Uterus (tissue), 4 donors: ENCODE measurements at places on chromosomes 1 and 21. TPM values are rescaled to one million over a fixed set of nuclear protein-coding genes. Genes with fewer than 3 reads are reported as not detected.

DNA sequence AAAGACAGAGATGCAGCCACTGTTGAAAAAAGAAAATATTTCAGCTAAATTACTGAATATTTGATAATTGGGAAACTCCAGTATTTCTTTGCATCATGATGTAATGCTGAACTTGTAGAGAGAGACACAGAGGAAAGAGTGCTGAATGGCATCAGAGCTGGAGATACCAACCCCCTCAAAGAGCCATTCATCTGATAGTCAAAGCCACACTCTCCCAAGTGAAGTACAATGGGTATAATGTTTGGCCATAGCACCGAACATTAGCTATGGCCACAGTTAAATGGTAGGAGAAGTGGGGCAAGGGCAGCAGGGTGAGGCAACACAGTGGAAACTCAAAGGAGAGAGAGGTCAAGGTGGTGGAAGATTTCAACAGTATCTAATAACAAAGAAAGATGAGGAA, 107.5 kb upstream of the TNFSF4 start:
- H3K4me3 ChIP-seq, result no peak overlapping the region
- no peak overlapping the region for H3K27ac ChIP-seq
- no peak for DNase-seq
- no peaks in the 10 kb centered on the region for H3K4me1 ChIP-seq
- H3K36me3 ChIP-seq, result no peaks in the 10 kb centered on the region

- no peaks in the 10 kb centered on the region for H3K4me1 ChIP-seq
- no peak overlapping the region for H3K27ac ChIP-seq
- no peaks in the 10 kb centered on the region for H3K36me3 ChIP-seq
- no peak for DNase-seq
Measured at GRCh38 chr1:230136453-230137336, 69.7 kb downstream of the GALNT2 start.

- H3K36me3 ChIP-seq, result no peaks in the 10 kb centered on the region
- H3K4me1 ChIP-seq, result no peaks in the 10 kb centered on the region
- no peak overlapping the region for H3K4me3 ChIP-seq
- no peak overlapping the region for H3K27ac ChIP-seq
- H3K27me3 ChIP-seq, result no peaks in the 10 kb centered on the region
- no peak for DNase-seq
Measured at GRCh38 chr1:7298145-7298544, 473.0 kb upstream of the VAMP3 start.

- DNase-seq, result no peak
- H3K27ac ChIP-seq, result peak overlapping the region; percentile 88
- no peaks in the 10 kb centered on the region for H3K36me3 ChIP-seq
- H3K4me1 ChIP-seq, result peaks cover 19% of the 10 kb centered on the region
- H3K4me3 ChIP-seq, result no peak overlapping the region
Measured at GRCh38 chr1:154749078-154749760, 120.9 kb downstream of the KCNN3 start.

DNA sequence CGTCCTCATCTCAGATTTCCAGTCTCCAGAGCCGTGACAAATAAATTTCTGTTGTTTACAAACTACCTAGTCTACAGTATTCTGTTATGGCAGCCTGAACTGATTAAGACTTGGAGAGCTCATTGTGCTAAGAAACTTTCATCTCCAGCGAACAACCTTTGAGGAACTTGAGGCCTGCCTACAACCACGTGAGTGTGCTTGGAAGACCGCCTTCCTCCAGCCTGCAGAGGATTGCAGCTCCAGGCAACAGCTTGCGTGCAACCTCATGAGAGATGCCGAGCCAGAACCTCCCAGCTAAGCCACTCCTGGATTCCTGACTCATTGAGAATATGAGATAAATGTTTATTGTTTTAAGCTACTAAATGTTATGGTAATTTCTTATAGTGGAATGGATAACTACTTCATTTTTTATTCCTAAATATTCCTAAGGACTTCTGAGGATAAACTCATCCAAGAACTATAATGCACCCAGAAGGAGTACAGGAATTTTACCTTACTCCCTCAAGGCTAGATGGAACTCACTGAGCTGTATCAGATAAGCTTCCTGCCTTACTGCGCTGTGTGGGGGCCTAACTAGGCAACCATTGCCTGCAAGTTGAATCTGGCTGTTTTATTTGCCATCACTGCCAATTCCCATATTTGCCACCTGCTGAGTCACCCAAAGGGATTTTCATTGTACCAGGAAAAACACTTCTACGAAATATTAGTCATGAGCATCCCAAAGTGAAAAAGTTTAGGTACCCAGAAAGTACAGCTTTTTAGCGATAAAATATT, 17.6 kb downstream of the FAM177B start:
- H3K4me1 ChIP-seq, result no peaks in the 10 kb centered on the region
- H3K27me3 ChIP-seq, result no peaks in the 10 kb centered on the region
- H3K4me3 ChIP-seq, result no peak overlapping the region

DNA sequence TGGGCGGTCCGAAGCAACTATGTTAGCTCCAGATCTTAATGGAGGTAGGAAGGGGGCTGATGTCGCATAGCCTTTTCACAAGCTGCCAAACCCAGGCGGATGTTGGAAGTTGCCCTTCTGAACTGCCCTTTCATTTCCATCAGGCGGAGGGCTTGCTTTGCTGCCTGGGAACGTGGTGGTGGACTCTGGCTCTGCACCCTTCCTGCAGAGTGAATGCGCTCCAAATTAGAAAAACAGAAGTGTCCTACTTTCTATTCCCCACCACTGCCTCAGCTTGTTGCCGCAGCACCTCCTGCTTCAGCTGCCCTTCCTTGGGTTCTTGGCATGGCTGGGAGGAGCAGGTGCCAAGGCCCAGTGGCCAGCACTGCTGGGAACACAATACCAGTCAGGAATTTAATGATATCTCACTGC, 60.6 kb downstream of the AK4 start:
- no peaks in the 10 kb centered on the region for H3K4me1 ChIP-seq
- H3K36me3 ChIP-seq, result no peaks in the 10 kb centered on the region
- H3K27ac ChIP-seq, result no peak overlapping the region
- H3K27me3 ChIP-seq, result no peaks in the 10 kb centered on the region

GRCh38 chr1:183125279-183125999, 60.6 kb upstream of the LAMC2 start:
- H3K27me3 ChIP-seq, result no peaks in the 10 kb centered on the region
- no peak overlapping the region for H3K4me3 ChIP-seq
- no peaks in the 10 kb centered on the region for H3K36me3 ChIP-seq
- DNase-seq, result no peak
- no peaks in the 10 kb centered on the region for H3K4me1 ChIP-seq
- peak overlapping the region; percentile 62 for H3K27ac ChIP-seq

GRCh38 chr1:50699795-50700194, 260.3 kb downstream of the FAF1 start:
- H3K36me3 ChIP-seq, result no peaks in the 10 kb centered on the region
- no peaks in the 10 kb centered on the region for H3K27me3 ChIP-seq
- H3K4me3 ChIP-seq, result no peak overlapping the region
- H3K27ac ChIP-seq, result no peak overlapping the region
- no peaks in the 10 kb centered on the region for H3K4me1 ChIP-seq

GRCh38 chr1:38860454-38860795, 853 bp upstream of the RRAGC start:
- peak overlapping the region; percentile 83 for H3K27ac ChIP-seq
- no peaks in the 10 kb centered on the region for H3K36me3 ChIP-seq
- no peaks in the 10 kb centered on the region for H3K27me3 ChIP-seq
- no peak for DNase-seq
- peaks cover 4% of the 10 kb centered on the region for H3K4me1 ChIP-seq

DNA sequence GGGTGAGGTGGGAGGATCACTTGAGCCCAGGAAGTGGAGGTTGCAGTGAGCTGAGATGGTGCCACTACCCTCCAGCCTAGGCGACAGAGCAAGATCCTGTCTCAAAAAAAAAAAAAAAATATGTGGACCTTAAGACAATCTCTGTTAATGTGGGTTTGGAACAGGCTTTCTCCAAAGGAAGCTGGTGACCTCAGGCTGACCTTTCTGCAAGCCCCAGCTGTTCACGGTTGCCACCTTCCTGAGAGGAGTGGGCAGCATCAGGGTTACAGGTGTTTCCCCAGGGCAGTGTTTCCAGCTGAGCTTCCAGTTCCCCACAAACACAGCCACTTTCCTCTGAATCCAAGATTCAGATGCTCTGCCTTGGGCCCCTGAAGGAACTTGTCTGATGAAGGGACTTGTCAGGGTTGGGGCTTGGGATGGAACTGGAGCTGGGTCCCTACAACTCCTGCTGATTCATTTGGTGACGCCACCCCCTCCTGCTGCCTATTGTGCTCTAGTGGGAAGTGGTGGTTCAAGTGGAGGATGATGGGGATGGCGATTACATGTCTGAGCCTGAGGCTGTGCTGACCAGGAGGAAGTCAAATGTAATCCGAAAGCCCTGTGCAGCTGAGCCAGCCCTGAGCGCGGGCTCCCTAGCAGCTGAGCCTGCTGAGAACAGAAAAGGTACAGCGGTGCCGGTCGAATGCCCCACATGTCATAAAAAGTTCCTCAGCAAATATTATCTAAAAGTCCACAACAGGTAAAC, 1.9 kb downstream of the ZBTB48 start:
- H3K4me1 ChIP-seq, result no peaks in the 10 kb centered on the region
- H3K36me3 ChIP-seq, result no peaks in the 10 kb centered on the region
- H3K4me3 ChIP-seq, result no peak overlapping the region
- no peak overlapping the region for H3K27ac ChIP-seq

The IL22RA1 gene
- not detected for total RNA-seq

The CFHR4 gene
- not detected for total RNA-seq

The KIF21B gene
- 2.0 TPM for total RNA-seq

The TNFSF4 gene
- 1.1 TPM for total RNA-seq

The PCNX2 gene
- 6.9 TPM for total RNA-seq
